ENCODE measurements at places on chromosomes 7 and 10. TPM values are rescaled to one million over a fixed set of nuclear protein-coding genes. Genes with fewer than 3 reads are reported as not detected.

DNA sequence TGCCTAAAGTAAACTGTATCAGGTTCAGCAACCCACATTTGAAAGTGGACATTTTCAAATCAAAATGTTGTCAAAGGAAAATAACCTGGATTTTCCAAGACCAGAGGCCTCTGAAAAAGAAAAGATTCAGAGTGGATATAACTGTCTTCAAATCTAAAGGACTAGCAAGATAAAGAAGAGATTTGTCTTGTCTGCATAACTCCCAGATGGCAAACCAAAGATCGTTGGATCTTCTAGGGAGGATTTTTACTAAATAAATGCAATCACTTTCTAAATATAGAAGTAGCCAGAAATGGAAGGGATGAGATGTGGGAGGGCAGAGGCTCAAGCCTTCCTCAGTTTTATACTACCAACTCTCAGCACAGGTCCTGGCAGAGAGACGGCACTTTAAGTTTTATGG lies 39.0 kb downstream of the CABCOCO1 start:
- no peak overlapping the region for H3K27ac ChIP-seq
- H3K4me3 ChIP-seq: no peak overlapping the region
- peaks cover 12% of the 10 kb centered on the region for H3K4me1 ChIP-seq
- H3K27me3 ChIP-seq: no peaks in the 10 kb centered on the region
- no peaks in the 10 kb centered on the region for H3K36me3 ChIP-seq

DNA sequence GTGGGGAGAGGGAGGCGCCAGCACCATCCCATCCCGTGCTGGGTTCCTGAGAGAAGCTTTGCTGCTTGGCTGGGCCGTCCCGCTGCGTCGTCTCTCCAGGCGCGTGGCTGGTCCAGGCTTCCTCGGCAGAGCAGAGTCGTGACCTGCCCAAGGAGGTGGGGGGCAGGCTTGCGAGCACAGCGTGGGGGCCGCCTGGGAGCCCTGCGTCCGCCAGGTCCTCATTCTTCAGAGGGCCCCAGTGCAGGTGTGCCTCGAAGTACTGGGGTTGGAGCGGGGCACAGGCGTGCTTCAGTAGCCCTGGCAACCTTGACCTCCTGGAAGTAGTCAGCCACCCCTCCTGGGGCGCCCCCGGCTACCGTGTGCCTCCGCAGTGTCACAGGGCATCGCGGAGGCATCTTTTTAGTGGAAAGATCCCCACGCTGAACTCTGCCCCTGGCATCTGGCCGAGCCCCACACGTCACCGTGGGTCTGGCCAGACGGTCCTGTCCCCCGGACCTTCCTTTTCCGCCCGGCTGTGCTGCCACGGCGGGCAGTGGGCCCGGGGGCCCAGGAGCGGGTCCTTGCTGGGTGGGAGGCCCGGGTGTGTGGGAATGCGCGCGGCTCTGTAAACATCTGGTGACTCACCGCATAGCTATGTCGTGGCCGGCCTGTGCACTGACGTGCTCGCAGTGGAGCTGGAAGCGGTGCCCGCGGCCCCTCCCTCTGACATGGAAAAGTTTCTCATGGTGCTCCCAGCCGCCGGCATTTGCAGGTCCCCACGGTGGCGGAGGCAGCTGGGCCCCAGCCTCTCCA lies 6.4 kb downstream of the MAFK start:
- H3K4me3 ChIP-seq: peak overlapping the region; percentile 76
- H3K4me1 ChIP-seq: peaks cover 38% of the 10 kb centered on the region
- peak overlapping the region; percentile 99 for H3K27ac ChIP-seq

GRCh38 chr7:37439653-37440026 lies 9.0 kb downstream of the ELMO1 start:
- no peaks in the 10 kb centered on the region for H3K36me3 ChIP-seq
- no peaks in the 10 kb centered on the region for H3K4me1 ChIP-seq
- H3K27me3 ChIP-seq: no peaks in the 10 kb centered on the region

DNA sequence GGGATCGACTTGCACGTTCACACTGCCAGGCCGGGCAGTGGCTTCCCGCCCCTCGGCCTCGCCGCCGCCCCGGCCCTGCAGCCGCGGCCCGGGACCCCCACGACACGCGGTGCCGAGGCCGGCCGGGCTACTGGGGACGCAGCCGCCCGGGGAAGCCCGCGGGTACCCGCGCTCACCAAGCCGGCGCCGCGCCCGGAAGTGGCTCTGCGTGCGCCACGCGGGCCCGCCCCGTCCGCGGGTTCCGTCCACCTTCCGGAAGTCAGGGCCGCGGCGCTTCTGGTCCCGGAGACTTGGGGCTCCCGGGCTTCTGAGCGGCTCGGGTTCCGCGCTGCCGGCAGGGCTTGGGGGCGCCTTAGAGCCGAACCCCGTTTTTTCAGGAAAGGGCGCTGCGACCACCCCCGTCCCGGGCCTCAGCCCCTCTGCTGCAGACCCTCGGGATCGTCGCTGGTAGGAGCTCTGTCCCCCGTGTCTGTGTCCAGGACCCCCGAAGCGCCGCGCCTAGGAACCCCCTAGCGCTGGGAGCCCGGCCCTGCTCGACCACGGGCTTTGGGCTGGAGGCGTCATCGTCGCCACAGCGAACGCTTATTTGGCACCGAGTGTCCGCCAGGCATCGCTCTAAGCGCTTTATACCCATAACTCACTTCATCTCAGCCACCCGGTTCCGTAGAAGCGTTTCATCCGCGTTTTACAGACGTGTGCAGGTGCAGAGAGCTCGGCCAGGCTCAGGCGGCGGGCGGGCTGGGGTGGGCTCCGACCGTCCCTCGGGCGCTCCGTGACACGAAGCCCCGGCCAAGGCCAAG lies at the start of gene PSMG3:
Gene PSMG3, minus strand, starts transcription at position 200 of the 800 bp plus-strand sequence. CDS start 693 bp downstream, outside the sequence.
- peak within 1 kb of the TSS; percentile 99 for H3K27ac ChIP-seq
- peak; percentile 99 for DNase-seq
- H3K27me3 ChIP-seq: no peaks in the 10 kb centered on the region
- H3K36me3 ChIP-seq: no peaks in the 10 kb centered on the region

DNA sequence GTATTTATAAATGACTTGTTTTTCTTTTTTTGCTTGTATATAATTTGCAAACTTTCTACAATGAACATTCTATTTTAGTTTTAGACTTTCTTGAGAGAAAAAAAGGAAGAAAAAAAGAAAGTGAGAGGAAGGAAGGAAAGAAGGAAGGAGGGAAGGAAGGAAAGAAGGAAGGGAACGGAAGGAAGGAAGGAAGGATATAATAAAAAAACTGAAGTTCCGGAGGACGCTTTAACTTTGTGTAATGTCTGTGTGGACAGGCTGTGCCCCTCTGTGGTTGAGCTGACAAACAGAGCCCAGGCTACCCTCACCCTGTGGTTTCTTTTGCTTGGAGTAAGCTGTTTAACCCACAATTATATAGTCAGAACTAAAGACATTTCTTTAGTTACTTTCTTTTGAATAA lies 108.7 kb downstream of the SEMA3D start:
- H3K27ac ChIP-seq: no peak overlapping the region
- no peaks in the 10 kb centered on the region for H3K27me3 ChIP-seq
- DNase-seq: no peak
- no peak overlapping the region for H3K4me3 ChIP-seq
- no peaks in the 10 kb centered on the region for H3K36me3 ChIP-seq

DNA sequence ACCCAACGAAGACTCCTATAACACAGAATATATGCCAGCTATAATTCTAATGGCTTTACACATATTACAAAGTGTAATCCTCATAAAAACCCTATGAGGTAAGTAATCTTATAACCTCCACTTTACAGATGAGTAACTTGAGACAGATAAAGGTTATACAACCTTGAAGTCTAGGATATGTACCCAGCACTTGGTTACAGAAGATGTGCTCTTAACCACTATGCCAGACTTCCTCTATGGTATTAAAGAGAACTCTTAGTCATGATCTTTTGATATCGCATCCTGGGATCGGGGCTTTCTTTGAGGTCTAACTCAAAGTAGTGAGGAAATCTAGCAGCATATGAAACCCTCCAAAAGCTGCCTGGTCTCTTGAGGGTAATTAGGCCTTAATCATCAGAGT lies 319.2 kb upstream of the LRRN3 start:
- no peaks in the 10 kb centered on the region for H3K36me3 ChIP-seq
- H3K4me3 ChIP-seq: no peak overlapping the region
- peaks cover 11% of the 10 kb centered on the region for H3K4me1 ChIP-seq

DNA sequence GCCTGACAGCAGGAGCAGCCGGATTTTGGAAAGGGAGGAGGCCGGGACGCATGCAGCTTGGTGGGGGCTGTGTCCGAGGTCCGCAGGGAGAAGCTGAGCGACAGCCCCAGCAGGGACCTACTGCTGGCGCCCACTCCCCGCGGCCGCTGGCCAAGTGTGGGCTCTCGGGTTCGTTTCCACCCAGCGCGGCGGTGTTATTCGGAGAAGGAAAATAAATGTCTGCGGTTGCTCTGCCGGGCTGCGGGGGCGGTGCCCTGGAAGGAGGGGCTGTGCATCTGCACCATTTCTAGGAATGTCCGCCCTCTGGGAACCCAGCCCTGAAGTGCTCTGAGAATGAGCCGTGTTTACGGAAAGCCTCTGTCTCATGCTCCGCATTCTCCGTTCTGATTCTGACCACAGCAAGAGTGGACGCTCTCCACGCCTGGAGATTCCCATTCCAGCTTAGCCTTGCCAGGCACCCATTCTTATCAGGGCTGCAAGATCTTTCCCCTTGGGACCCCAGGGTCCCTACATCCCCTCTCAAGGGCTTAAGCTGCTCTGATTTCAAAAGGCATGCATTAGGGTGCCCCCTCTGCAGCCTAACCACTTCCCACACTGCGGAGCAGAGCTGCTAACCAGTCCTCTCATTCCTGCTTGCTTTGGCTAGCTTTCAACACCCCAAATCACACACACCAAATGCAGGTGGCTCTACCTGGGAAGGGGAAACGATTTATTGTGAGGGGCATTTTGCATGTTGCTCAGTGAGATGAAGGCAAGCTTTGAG lies 256.6 kb upstream of the GLI3 start:
- DNase-seq: peak; percentile 96
- H3K27ac ChIP-seq: peak overlapping the region; percentile 19
- peak overlapping the region; percentile 72 for H3K4me3 ChIP-seq
- H3K36me3 ChIP-seq: no peaks in the 10 kb centered on the region

- no peak overlapping the region for H3K27ac ChIP-seq
- DNase-seq: peak; percentile 54
- no peaks in the 10 kb centered on the region for H3K27me3 ChIP-seq
- H3K36me3 ChIP-seq: peaks cover 19% of the 10 kb centered on the region
Observed at GRCh38 chr10:35074266-35074665, 15.9 kb downstream of the CUL2 start.

DNA sequence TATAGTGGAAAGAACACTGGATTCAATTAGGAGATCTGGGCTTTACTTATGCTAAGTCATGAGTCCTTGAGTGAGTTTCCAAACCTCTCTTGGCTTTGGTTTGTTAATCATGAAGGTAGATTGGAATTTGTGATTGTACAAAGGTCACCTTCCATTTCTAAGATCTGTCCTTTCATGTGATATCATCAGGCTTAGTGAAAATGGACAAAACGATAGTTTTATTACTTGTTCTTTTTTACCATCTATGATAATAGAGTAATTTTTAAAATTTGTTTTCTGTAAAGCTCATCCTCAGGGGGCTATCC lies 309.0 kb downstream of the BICC1 start:
- no peak overlapping the region for H3K4me3 ChIP-seq
- H3K27me3 ChIP-seq: no peaks in the 10 kb centered on the region
- no peak for DNase-seq
- peaks cover 32% of the 10 kb centered on the region for H3K4me1 ChIP-seq
- peaks cover 38% of the 10 kb centered on the region for H3K36me3 ChIP-seq

The HOXA5 gene
- total RNA-seq: 0.25 TPM

The ACTA2 gene
- 161 TPM for total RNA-seq

The TMEM236 gene
- total RNA-seq: 0.11 TPM

The PKD2L1 gene
- total RNA-seq: not detected

The ACBD7 gene
- total RNA-seq: 0.13 TPM

Measured in GM23248 (cell line).